Mesothelial cell of epicardium (in vitro differentiated cells): ENCODE measurements at places on chromosomes 1 and 21.

DNA sequence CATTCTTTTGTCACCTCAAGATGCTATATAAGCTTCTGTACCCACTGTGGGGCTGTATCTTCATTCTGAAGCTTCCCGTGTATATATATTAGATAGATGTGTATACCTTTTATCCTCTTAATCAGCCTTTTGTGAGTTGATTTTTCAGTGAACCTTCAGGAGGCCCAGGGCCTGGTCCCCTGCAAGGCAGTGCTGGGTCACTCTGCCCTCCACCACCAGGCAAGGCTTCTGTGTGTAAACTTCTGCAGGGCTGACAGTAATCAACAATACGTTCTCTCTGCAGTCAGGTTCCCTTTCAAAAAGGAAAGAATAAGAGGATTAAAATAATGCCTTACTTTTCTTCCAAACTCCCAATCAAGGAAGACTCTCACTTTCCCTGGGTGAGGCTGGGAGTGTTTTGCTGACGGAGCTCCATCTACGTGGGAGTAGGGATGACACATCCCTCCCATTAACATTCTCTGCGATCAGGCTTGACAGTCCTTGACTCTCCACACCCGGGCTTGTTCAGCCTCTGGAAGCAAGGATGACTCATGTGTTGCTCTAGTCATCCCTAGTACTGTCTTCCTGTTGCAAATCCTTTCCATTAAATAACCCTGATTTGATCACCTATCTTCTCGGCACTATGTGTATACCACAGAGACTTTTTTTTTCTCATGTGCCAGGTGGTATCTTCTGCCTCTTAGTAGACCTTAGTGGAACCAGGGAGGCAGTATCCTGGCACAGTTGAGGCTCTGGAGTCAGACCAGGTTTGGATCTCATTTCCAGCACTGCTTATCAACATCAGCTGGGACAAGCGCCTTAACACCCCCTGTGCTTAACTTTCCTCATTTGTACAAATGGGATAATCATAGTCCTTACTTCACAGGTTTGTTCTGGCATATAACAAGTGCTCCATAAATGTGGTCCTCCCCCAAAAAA is 70.3 kb upstream of the KCNK1 start:
- DNase-seq: no peak

GRCh38 chr1:118008011-118008410 is 78.5 kb downstream of the WDR3 start:
- DNase-seq: no peak

DNA sequence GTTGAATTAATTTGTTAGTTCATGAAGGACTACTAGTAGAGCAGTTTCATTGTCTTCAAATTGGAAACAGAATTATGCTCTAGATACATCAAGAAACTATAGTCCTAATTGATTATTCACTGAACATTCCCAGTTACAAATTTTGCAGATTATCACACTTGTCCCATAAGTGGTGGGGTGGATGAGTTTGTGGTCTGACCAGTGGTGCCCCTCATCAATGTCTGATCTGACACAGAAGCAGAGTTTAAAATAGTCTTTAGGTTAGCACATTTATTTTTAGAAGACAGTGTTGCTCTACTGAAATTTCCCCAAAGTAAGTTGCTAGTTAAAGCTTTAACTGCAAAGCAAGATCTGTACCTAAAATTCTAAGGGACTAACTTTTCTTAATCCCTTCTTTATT is 42.9 kb downstream of the INKA2 start:
- no peak for DNase-seq

GRCh38 chr1:151485685-151486255 is 25.4 kb upstream of the CGN start:
- no peak for DNase-seq
